ENCODE measurements at places on chromosomes 16 and 17. TPM values are rescaled to one million over a fixed set of nuclear protein-coding genes. Genes with fewer than 3 reads are reported as not detected.

DNA sequence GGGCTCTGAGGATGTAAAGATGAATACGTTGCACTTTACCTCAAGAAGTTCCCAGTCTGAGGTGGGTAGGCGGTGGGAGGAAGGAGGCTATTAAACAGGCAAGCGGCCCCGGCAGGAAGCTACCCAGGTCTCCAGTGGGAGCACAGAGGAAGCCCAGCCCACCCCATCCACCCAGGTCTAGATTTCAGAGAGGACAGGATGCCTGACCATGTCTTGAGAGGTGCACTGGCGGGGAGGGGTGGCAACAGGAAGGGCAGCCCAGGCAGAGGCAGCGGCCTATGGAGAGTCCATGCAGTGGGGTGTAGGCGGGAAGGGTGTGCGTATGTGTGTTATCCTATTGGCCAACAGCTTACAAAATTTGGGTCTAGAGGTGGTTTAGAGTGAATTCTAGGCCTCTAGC is 13.9 kb downstream of the SARM1 start:
- no peak for DNase-seq

DNA sequence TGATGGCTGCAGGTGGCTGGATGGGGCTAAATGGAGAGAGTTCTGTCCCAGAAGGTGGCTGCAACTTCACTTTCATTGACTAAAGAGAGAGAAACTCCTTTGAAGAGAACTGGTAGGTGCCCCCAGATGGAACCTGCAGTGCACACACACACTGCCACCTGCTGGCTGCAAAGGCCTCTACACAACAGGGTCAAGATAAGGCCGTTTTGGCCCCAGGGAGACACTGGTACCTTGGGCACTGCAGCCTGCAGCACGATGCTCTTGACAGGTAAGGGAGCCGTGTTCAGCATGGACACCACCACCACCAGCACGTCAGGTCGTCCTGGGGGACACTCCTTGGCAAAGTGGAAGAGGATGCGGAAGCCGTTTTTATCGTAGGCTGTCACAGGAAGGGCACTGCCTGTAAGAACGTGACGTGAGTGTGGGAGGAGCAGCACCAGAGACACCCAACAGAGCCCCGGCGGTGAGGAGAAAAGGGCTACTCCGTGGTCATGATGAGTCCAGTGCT is 22.7 kb downstream of the GGA3 start:
- peak; percentile 61 for DNase-seq

DNA sequence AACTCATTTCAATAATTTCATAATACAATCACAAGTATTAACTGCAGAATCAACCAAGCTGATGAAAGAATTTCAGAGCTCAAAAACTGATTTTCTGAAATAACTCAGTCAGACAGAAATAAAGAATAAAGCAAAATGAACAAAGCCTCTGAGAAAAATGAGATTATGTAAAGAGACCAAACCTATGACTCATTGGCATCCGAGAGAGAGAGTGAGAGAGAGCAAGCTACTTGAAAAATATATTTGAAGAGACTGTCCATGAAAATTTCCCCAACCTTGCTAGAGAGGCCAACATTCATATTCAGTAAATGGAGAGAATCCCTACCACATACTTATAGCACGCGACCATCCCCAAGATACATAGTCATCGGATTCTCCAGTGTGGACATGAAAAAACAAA is 1376.4 kb downstream of the CDH11 start:
- no peak for DNase-seq

- no peak for DNase-seq
Measured at GRCh38 chr16:26649381-26650045, 417.2 kb upstream of the C16orf82 start.

DNA sequence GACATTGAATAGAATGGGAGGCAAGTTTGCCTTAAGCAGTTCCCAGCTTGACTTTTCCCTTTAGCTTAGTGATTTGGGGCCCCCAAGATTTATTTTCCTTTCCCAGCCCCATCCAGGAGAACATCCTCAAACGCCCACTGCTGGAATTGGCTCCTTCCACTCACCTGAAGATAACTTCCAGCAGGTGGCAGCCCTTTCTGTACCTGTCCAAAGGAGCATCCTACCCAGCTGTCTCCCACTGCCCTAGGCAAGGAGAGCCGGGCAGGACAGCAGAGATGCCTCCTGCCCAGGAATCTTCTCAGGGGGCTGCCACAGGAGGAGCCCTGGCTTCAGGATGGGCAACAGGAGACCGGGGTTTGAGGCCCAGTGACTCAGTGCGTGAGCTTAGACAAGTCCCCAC is 6.4 kb downstream of the CACNG5 start:
- no peak for DNase-seq

DNA sequence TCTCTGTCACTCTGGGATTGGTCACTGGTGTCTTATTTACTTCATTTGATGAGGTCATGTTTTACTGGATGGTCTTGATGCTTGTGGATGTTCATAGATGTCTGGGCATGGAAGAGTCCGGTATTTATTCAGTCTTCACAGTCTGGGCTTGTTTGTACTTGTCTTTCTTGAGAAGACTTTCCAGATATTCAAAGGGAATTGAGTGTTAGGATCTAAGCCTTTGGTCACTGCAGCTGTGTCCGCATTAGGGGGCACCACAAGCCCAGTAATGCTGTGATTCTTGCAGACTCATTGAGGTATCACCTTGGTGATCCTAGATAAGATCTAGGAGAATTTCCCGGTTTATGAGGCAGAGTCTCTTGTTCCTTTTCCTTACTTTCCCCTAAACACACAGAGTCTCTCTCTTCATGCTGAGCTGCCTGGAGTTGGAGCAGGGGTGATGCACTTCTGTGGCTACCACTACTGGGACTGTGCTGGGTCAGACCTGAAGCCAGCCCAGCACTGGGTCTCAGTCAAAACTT is 214.7 kb downstream of the SPECC1 start:
- no peak for DNase-seq

RANGRF gene
- 17.9 TPM for total RNA-seq

DNA sequence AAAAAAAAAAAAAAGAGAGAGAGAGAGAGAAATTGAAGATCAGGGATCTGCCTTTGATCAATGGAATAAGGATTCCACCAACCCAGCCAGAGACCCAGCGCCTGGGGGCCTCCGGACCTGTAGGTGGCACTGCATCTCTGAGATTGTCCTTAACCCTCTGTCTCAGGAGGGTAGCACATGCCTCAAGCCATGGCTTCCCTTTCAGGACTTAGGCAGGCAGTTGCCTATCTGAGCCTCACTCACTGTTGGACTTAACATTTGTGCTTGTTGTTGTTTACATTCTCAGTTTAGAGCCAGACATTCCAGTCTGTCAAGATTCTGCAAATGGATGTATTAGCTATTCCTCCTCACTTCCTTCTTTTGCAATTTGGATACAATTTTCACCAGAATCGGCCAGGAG is 5.1 kb upstream of the SCNN1B start:
- DNase-seq: no peak

DNA sequence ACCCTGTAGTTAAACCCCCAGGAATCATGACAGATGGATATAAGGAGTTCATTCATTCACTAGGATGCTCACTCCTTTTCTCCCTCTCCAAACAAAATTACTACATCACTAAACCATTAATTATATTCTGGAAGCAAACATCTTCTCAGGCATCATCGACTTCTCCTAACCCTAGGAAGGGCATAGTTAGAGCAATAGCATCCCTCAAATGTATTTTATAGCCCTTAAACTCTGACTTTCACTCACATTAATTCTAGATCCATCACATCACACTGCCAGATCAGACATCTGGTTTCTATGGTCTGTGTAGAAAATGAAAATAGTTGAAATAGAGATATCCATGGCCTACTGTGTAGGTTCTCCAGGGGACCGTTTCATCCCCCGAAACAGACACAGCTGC is 143.9 kb downstream of the HS3ST3A1 start:
- DNase-seq: no peak

DNA sequence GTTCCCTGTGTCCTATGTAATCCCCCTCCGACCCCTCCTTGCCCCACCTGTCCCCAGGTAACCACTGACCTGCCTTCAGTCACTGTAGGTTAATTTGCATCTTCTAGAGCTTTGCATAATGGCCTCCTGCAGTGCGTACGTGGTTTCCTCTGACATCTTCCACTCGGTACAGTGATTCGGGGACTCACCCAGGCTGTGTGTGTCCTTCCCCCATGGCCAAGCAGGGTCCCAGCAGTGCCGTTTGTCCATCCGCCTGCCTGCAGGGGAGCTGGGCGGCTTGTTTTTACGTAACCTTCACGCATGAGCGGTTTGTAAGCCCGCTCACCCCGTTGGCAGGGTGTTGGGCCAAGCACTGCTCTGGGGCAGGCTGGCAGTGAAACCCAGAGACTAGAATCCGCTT is 7.9 kb downstream of the MAPK8IP3 start:
- no peak for DNase-seq

- peak; percentile 100 for DNase-seq
Measured at GRCh38 chr17:48483471-48484131, 47.2 kb downstream of the HOXB1 start.

GRCh38 chr16:46789499-46790414 is 41.2 kb downstream of the C16orf87 start:
- DNase-seq: no peak

DNAAF8 gene
- 0.06 TPM for total RNA-seq

TEX19 gene
- total RNA-seq: 0.06 TPM

GRCh38 chr17:9499041-9499440 is 76.6 kb downstream of the STX8 start:
- DNase-seq: no peak

NPIPA3 gene
- 0.29 TPM for total RNA-seq

- no peak for DNase-seq
Measured at GRCh38 chr17:48617471-48618255, 2.6 kb upstream of the HOXB8 start.

DNA sequence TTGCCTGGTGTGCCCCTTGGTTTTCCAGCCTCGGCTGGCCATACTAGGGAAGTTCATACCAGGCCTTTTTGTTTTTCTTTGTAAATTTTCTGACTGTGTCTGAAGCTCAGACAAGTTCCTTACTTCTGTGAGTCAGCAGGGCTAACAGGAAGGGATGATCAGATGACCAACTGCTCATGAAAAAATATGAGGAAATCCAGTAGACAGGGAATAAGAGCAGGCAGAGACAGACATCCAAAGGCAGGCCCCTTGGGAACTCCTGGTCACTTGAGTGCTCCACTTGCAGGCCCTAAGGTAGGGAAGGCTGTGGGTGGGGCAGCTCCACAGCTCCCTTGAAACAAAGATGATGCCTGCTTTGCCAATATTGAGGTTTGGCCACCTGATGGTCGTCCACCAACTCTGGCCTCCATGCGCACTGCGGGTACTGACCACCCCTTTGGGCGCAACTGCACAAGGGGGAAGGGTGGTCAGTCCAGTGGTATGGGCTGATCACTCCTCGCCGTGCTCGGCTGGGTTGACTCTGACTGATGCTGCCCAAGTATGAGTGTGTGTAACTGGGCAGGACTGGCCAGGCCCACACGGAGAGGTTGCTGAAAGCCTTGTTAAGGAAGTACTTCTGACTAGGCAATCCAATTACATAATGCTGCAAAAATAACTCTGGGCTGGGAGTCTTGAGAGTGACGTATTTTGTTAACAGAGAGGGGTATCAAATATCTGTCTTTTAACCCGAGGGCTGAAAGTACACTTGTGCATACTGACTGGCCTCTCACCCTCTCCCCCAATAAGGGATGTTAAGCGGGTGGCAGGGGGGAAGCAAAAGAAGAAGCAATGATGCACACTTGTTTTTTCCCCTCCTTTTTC is 20.8 kb upstream of the ZFHX3 start:
- DNase-seq: peak; percentile 95

- no peak for DNase-seq
Measured at GRCh38 chr17:56274491-56274890, 121.2 kb downstream of the ANKFN1 start.

Data from LHCN-M2 (cell line).